Keratinocyte (primary cell): ENCODE measurements at places on chromosomes 5 and 9.

DNA sequence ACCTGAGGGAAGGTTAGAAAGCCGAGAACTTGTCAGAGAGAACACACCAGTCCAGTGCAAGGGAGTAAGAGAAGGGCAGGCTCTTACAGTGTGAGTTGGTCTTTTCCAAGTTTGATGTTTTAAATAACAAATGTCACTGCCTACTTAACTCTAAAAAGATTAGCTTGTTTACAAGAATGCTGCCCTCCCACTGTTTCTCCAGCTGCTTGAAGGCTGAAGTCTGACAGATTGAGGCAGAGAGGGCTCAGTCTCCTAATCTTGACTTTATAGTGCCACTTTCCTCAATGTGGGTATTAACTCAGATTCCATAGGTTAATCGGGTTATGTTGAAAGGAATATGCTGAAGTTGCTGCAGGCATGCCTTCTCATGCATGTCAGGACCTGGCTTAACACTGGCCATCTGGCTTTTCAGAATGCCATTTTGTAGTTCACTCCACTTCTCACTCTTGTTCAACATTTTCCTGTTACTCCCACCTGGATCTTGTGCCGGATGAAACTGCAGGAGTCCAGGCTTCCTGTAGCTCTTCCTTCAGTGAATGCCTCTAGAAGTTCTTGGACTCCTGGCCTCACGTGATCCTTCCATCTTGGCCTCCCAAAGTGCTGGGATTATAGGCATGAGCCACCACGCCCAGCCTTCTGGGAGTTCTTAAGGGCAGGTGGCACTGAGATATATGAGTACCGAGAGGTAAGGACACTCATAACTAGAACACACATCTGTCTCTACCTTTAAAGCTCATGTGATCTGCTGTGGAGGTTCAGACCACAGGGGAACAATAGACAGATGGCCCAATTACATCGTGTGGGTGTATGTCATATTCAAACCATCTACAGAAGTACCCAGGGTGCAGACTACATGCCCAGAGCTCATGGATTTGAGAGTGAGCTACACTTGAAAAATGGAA lies 249.7 kb downstream of the ARHGAP26 start:
- DNase-seq = no peak

DNA sequence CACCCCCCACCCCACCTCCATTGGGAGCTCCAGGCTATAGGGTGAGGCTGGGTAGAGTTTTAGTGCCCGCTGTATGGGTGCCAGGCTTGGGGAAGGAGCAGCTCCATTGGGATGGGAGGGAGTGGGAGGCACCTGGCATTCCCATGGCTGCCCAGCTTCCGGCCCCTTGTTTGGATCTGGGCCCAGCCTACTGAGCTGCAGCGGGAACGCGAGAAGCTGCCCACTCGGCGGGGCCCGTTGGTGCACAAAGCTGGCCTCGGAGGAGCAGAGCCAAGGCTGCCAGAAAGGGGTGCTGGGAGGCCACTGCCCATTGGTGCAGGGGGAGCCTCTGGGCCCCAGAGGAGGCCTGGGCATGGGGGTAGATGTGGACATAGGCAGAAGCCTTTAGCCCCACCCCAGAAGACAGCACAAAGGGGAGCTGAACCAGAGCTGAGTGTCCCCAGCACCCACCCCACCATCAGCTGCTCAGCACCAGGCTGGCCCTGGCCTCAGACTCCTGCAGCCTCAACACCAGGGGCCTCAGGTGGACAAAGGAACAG lies 4.4 kb downstream of the LCN9 start:
- no peak for DNase-seq

DNA sequence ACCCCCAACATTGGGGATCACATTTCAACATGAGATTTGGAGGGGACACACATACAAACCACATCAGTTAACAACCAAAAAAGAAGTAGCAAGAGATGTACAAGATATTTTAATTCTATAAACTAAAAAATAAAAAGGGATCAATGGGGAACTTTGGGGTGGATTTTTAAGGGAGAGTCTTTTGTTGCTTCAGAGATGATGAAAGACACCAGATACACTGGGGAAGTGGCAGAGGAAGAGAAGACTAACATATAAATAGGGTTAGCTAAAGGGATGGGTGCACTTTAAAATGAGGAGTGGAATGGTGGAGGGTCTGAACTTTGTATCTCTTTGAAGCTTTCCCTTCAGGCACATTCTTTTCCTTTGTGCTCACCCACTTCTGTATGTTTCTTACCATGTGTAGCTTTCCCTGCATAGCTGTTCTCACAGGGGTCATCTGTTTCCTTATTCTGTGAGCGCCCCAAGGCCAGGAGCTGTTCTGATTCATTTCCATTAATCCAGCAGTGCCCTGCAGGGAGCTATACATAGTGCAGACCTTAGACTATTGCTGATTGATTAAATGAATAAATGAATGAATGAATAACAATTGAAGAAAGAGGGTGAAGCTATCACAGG lies 531.6 kb upstream of the KLF4 start:
- no peak for DNase-seq

- DNase-seq = no peak
These were observed 179.3 kb upstream of the MVB12B start for GRCh38 chr9:126147186-126147935.

DNA sequence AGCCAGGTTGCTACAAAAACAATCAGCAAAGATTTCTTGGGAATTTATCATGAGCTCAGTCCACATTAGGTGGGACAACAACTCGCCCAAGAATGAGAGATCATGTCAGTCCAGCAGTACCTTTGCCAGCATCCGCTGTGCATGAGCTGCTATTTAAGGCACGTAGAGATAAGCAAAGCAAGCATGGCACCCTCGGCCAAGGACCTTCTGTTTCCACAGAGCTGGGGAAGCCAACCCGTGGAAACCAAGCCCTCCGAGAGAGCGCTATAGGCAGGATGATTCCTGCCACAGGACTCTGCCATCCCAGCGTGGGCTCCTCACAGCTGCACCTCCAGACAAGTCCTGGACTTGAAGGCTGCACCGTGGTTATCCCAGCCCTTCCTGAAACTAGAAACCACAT lies 189.5 kb upstream of the PPP1R26 start:
- DNase-seq = no peak

GRCh38 chr5:180601591-180602480 lies 10.5 kb upstream of the SCGB3A1 start:
- no peak for DNase-seq

DNA sequence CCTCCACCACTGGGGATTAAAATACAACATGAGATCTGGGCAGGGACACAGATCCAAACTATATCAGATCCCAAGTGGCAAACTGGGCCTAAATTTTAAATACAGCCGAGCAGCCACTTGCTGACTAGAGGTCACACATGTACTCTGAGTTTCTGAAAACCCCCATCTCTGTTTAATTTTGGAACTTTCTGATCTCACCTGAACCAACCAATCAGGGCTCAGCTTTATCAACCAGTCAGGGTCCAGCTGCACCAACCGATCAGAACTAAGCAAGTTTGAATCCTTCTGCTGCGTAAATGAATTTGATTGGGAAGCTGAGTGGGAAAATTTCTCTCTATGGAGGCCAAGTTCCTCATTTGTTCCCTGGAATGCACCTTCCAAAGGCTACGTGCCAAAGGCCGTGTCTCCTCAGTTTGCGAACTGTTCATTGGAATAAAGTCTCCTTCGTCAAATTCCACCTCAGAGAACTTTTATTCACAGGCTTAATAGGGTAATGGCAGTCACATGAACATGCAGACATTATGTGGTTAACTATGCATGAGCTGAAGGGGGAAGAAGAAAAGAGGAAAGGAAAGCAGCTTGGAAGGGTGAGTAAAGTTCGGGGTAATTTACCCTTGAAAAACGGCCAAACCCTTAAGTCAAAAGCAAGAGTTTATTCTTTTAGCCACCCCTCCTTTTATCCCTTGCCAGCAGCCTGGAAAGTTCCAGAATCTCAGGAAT lies 3.7 kb downstream of the CD180 start:
- no peak for DNase-seq

DNA sequence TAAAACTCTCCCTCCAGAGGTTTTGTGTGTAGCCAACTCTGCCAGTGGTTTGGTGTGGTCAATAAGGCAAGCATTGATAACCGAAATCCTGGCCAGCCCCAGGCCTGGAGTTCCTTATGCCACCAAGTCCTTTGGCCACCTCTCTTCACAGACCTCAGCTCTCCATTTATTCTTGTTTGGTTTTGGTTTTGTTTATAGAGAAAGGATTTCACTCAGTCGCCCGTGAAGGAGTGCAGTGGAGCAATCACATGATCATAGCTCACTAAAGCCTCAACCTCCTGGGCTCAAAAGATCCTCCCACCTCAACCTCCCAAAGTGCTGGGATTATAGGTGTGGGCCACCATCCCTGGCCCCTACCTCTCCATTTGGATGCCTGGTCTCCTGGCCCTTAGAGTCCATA lies 55.4 kb upstream of the PPARGC1B start:
- no peak for DNase-seq

DNA sequence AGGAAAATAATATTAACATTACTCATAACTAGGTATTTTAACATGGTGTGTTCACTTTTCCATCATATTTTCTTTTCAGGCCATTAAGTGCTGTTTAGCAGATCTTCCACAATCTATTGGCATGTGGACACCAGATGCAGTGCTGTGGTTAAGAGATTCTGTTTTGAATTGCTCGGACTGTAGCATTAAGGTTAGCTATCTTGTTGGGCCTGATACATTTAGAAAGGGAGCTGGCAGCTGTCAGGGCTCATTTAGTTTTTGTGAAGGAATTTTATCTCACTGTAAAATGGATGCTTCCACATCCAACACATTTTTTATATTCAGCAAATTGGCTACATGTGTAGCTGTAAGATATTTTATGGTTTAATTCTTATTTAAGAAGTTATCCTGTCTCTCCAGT lies 20.7 kb upstream of the TMOD1 start:
- DNase-seq = no peak

DNA sequence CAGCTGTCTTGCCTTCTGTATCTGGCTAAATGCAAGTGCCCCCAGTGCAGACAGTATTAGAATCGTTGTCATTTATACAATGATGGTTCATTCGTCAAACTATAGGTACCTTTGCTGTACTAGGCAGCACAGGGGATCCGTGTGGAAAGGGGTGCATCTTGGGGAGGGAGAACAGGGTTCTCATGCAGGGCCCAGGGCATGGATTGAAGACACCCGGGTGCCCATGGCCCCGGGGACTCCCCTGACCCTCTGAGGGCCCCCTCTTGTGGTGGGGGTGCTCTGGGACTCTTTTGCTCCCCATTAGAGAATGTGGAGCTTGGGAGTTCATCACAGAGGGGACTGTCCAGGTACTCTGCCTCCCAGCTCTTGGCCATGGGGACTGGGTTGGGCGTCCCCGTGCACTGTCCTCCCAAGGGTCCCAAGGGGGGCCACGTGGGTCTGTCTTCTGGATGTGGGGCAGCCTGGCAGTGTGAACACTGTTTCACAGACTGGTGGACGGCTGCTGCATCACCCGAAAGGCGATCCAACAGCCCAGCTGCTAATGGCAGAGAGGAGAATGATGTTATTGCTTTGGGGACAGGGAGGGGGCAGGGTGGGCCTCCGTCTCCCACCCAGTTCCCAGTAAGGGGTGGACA lies 36.9 kb upstream of the RXRA start:
- no peak for DNase-seq

- DNase-seq = no peak
These were observed at the start of gene ALDH1A1 for GRCh38 chr9:72952914-72953313. Gene ALDH1A1, minus strand, starts transcription at chr9:72953053. Its CDS starts 53 bp downstream, at chr9:72953000.
